Femur (tissue), 1 donor: ENCODE measurements at places on chromosomes 6 and 20.

- DNase-seq: no peak
These were observed 318.9 kb downstream of the HDGFL1 start for GRCh38 chr6:22888163-22888752.

DNA sequence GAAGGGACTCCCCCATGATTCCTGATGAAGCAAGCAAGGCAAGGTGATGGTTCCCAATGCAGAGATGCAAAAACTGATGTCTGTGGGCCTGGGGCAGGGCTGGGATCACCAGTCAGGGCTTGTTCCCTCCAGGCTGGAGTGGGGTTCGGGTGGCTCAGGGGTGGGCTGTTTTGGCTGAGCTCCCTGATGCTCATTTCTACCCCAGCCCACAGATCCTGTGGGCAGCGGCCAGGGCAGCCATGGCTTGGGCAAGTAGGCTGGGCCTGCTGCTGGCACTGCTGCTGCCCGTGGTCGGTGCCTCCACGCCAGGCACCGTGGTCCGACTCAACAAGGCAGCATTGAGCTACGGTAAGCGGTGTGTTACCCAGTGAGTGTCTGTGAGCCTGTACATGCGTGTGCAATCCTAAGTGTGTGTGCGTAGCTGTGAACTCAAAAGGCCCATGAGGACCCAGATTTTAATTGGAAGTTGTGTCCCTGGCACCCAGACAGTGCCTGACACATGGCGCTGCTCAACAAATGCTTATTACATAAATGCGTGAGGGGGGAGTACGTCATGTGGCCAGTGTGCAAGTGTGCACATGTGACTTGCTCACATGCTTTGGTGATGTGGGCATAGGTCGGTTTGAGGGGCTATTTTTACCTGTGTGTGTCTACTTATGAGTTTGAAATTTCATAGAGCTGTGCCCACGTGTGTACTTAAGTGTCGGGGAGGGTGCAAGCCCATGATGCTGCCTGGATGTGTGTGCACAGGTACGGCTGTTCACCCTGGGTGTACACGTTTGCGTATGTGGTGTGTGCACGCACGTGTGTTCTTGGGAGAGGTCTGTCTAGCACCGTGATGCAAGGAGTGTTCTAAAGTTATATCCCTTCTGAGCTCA, 1.1 kb downstream of the BPIFB2 start:
- no peak for DNase-seq

GRCh38 chr6:133841176-133841575, 47.7 kb upstream of the TCF21 start:
- DNase-seq: no peak

GRCh38 chr6:33419580-33420490, at the start of gene SYNGAP1:
Gene SYNGAP1, plus strand, starts transcription at chr6:33420065. Its CDS starts 200 bp downstream, at chr6:33420265.
- peak; percentile 87 for DNase-seq

GRCh38 chr20:51379601-51380341, 162.7 kb downstream of the NFATC2 start:
- DNase-seq: no peak

GRCh38 chr6:4656106-4656505, 120.1 kb upstream of the CDYL start:
- DNase-seq: no peak

GRCh38 chr6:5446362-5447075, 185.2 kb downstream of the FARS2 start:
- no peak for DNase-seq

DNA sequence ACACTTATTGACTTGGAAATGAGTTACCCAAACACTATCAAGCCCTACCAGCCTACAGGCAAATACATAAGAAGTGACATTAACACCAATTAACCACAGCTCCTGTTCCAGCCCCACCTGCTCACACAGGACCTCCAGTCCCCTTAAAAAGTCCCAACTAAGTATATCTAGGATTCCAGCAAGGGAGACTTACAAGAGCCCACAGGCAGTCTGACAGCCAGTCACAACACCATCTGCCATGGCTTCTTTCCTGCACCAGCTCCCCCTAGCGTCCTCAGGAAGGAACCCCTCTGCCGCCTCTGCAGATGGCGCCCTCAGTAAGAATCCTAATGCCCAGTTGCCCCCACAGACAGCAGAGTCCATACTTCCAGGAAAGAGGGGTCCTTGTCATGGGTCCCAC, 122.1 kb downstream of the HIVEP2 start:
- no peak for DNase-seq

- DNase-seq: no peak
These were observed 112.3 kb upstream of the SYNDIG1 start for GRCh38 chr20:24357177-24357576.

DNA sequence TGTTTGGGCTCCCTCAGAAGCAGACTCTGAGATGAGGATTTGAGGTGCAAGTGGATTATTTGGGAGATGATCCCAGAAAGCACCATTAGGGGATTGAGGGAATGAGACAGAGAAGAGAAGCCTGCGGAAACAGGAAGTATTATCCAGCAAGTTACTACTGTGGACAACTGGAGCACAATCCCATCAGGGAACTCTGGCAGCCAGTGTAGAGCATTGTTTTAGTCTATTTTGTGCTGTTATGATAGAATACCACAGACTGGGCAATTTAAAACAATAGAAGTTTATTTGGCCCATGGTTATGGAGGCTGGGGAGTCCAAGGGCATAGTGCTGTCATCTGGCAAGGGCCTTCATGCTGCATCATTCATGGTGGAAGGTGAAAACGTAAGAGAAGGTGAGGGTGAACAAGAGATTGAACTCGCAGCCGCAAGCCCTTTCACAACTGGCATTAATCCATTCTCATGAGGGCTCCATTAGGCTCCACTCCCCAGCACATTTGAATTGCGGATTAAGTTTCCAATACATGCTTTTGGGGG, 43.5 kb upstream of the SLC9A8 start:
- no peak for DNase-seq

- DNase-seq: peak; percentile 37
These were observed 6.9 kb upstream of the OSER1 start for GRCh38 chr20:44217342-44218092.

DNA sequence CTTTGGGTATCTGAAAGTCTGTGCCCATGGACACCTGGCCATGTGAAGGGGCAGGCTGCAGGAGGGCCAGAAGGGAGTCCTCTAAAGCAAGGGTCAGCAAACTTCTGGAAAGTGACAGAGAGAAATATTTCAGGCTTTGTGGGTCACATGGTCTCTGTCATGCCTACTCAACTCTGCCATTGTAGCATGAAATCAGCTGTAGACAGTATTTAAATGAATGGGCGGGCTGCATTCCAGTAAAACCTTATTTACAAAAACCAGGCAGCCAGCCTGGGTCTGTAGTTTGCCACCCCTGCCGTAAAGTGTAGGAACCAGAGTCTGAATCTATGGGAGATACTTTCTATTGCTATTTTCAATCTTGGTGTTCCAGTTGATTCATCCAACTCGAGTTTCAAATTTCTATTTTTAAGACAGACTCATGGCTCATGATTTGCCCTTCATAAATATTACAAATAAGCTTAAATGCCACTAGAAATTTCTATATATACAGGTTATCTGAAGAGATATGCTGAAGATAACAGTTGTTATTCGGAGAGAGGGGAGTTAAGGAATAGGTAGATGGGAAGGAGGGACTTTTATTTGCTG, 19.0 kb upstream of the ADGRF4 start:
- no peak for DNase-seq

- no peak for DNase-seq
These were observed 15.0 kb upstream of the TFAP2A start for GRCh38 chr6:10429638-10430427.

- no peak for DNase-seq
These were observed 706 bp upstream of the SNX14 start for GRCh38 chr6:85594197-85594930.
